ENCODE measurements at places on chromosomes 12 and 14. TPM values are rescaled to one million over a fixed set of nuclear protein-coding genes. Genes with fewer than 3 reads are reported as not detected.

The ETV6 gene
- 58.4 TPM for total RNA-seq

The BICDL1 gene
- 4.4 TPM for total RNA-seq

The TMEM229B gene
- 4.1 TPM for total RNA-seq

The STAC3 gene
- total RNA-seq, result 0.27 TPM

The TECPR2 gene
- 41.3 TPM for total RNA-seq

The RGS6 gene
- total RNA-seq, result 4.7 TPM

The TEX22 gene
- total RNA-seq, result not detected

The PROX2 gene
- total RNA-seq, result not detected

The GLI1 gene
- 1.7 TPM for total RNA-seq

GRCh38 chr14:35883677-35884293 lies 57.6 kb downstream of the BRMS1L start:
- no peaks in the 10 kb centered on the region for H3K27me3 ChIP-seq
- H3K4me1 ChIP-seq, result peaks cover 10% of the 10 kb centered on the region
- H3K27ac ChIP-seq, result no peak overlapping the region
- H3K36me3 ChIP-seq, result no peaks in the 10 kb centered on the region
- DNase-seq, result no peak
- no peak overlapping the region for H3K4me3 ChIP-seq

DNA sequence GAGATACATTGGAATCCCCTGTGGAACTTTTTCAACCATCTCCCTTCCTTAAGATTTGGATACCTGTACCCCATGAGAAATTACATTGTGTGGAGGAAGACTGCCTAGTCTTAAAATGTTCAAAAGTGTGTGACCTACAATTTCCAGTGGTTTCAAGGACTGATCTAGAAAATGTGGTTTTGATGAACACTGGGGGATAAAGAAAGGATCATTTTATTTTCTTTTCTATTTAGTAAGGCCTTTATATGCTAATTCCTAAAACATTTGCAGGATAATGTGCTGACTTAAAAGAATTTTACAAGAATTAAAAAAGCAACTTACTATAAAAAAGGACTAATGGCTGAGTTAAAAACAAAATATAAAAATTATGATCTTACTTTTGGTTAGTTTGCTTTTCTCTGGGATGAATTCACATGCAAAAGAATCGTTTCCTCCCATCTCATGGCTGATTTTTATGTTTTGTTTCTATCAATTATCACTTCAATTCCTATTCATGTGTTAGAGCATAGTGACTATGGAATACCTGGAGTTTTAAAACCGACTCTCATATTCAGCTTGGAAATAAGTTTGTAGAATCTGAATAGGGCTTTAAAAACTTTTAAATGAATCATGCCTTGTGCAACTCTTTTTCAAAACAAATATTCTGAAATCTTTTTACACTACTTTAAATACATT lies 39.9 kb upstream of the PYGL start:
- H3K4me1 ChIP-seq, result no peaks in the 10 kb centered on the region
- H3K27me3 ChIP-seq, result no peaks in the 10 kb centered on the region
- no peak overlapping the region for H3K27ac ChIP-seq
- no peaks in the 10 kb centered on the region for H3K36me3 ChIP-seq
- H3K4me3 ChIP-seq, result no peak overlapping the region
- DNase-seq, result no peak

DNA sequence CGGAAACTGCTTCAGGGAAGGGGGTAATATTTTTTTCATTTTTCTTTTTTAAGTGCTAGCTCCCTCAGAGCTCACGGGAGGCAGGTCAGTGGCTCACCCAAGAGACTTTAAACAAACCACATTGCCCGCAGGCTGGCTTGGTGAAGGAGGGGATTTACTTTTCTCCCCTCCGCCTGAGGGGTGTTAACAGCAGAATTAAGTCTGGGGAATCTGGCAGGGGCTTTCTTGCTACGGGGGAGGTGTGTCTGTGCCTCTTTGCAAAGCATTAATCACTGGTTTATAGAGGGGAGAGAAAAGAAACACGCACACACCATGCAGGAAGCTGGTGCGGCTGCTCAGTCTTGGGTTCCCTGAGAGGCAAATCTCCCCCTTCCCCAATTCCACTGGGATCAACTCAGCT lies 26.2 kb upstream of the TBX3 start:
- H3K27ac ChIP-seq, result no peak overlapping the region
- H3K4me1 ChIP-seq, result no peaks in the 10 kb centered on the region
- peaks cover 7% of the 10 kb centered on the region for H3K27me3 ChIP-seq

DNA sequence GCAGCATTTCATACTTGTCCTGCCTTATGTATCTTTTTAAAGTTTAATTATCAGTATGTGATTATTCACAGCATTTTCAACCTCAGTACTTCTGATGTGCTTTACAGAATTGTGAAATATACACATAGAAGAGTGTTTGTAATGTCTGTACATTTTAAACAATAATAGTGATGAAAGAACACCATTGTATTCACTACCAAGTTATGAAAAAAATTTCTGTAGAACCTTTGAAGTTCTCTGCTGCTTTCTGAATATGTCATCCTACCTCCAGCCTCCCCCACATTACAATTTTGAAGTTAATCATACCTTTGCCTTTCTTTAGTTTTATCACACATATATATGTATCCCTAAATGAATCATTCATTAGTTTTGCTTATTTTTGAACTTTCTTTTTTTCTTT lies 24.8 kb downstream of the FRMD6 start:
- H3K4me3 ChIP-seq, result no peak overlapping the region
- DNase-seq, result no peak
- no peaks in the 10 kb centered on the region for H3K36me3 ChIP-seq
- H3K27ac ChIP-seq, result no peak overlapping the region

DNA sequence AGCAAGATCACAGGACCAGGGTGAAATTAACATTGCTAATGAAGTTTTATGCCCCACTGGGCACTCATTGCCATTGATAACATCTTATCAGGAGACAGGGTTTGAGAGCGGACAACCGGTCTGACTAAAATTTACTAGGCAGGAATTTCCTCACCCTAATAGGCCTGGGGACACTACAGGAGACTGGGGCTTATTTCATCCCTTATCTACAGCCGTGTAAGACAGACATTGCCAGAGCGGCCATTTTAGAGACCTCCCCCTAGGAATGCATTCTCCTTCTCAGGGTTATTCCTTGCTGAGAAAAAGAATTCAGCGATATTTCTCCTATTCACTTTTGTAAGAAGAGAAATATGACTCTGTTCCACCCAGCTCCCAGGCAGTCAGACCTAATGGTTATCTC lies 8.3 kb downstream of the OR4K17 start:
- no peaks in the 10 kb centered on the region for H3K36me3 ChIP-seq
- no peaks in the 10 kb centered on the region for H3K27me3 ChIP-seq
- no peak overlapping the region for H3K27ac ChIP-seq
- H3K4me3 ChIP-seq, result no peak overlapping the region
- no peak for DNase-seq

GRCh38 chr14:29607169-29607568 lies 320.5 kb downstream of the PRKD1 start:
- no peak overlapping the region for H3K27ac ChIP-seq
- no peaks in the 10 kb centered on the region for H3K4me1 ChIP-seq
- H3K27me3 ChIP-seq, result no peaks in the 10 kb centered on the region
- no peak overlapping the region for H3K4me3 ChIP-seq

- H3K27ac ChIP-seq, result no peak overlapping the region
- H3K27me3 ChIP-seq, result no peaks in the 10 kb centered on the region
- no peak for DNase-seq
Measured at GRCh38 chr14:96688629-96689028, 108.6 kb upstream of the VRK1 start.

- peaks cover 15% of the 10 kb centered on the region for H3K4me1 ChIP-seq
- no peaks in the 10 kb centered on the region for H3K36me3 ChIP-seq
- no peaks in the 10 kb centered on the region for H3K27me3 ChIP-seq
- no peak overlapping the region for H3K27ac ChIP-seq
Measured at GRCh38 chr14:92529903-92530302, 16.3 kb downstream of the RIN3 start.

DNA sequence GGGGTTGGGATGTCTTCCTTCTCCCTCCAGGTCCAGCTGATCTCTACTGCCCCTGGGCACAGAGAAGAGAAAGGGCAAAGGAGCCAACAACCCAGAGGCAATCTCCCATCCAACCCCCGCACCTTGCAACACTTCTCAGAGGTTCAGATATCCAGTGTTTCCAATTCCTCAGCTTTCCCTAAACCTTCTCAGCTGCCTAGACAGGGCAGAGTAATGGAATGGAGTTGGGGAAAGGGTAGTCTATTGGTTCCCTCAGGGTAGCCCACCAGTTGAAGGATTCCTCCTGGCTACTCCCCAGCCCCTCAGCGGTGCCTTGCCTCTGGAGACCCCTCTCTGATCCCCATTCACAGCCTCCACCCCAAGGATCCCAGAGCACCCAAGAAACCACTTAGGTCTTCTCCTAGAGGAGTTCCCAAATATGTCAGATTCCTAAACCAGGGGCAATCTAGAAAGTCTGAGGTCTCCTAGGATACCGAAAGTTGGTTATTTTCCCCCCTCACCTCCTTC lies 537 bp downstream of the NFE2 start:
- no peaks in the 10 kb centered on the region for H3K36me3 ChIP-seq
- DNase-seq, result no peak

- H3K27ac ChIP-seq, result peak overlapping the region; percentile 51
- no peaks in the 10 kb centered on the region for H3K27me3 ChIP-seq
- H3K36me3 ChIP-seq, result no peaks in the 10 kb centered on the region
- H3K4me1 ChIP-seq, result peaks cover 32% of the 10 kb centered on the region
- DNase-seq, result no peak
Measured at GRCh38 chr14:75847584-75847983, 134.2 kb downstream of the TGFB3 start.

DNA sequence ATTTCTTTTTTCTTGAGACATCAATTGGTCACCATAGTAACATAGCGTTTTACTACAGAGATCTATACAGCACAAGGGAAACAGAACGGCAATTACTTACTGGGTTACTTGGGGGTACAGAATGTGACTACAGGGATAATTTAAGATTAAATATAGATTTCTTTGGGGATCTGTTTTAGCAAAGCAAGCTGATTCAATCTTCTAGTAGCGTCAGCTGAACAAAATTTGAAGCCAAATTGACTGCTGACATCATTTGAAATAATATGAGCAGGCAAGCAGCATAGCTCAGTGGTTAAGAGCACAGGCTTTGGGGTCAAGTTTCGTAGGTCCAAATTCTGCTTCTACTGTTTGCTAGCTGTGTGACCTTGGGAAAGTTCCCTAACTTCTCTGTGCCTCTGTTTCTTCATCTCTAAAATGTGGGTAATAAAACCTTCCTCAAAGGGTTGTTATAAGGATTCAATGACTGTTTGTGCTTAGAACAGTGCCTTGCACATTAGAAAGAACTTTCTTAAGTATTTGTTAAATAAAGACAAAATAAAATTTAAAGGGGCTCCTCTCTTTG lies 12.8 kb downstream of the GPR19 start:
- H3K4me3 ChIP-seq, result no peak overlapping the region
- H3K4me1 ChIP-seq, result no peaks in the 10 kb centered on the region
- H3K36me3 ChIP-seq, result no peaks in the 10 kb centered on the region
- no peak for DNase-seq
- H3K27me3 ChIP-seq, result no peaks in the 10 kb centered on the region

GRCh38 chr12:106387848-106388377 lies 30.4 kb downstream of the POLR3B start:
- DNase-seq, result no peak
- no peaks in the 10 kb centered on the region for H3K27me3 ChIP-seq
- H3K36me3 ChIP-seq, result no peaks in the 10 kb centered on the region
- H3K4me3 ChIP-seq, result no peak overlapping the region
- H3K4me1 ChIP-seq, result no peaks in the 10 kb centered on the region

DNA sequence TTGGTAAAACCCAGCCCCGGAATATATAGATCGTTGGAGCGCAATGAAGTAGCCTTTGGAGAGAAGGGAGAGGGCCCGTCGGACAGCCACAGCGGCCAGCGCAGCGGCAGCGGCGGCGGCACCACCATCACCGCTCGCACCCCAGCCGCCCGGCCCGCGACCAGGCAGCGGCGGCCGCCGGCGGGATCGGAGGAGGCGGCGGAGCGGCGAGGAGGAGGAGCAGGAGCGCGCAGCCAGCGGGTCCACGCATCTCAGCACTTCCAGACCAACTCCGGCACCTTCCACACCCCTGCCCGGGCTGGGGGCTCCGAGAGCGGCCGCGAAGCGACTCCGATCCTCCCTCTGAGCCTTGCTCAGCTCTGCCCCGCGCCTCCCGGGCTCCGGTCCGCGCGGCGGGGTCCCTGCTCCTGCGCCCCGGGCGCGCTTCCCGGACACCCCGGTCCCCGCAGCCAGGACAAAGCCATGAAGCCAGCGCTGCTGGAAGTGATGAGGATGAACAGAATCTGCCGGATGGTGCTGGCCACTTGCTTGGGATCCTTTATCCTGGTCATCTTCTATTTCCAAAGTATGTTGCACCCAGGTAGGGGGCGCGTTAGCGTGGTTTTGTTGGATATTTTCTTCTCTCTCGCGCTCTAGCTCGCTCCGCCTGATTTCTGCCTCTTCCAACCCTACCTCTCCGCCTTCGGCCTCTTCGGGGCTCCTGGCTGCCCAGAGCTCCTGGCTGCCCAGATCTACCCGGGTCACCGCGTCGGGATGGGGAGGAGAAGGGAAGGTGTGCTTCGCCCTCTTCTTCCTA lies 400 bp downstream of the CHST11 start:
- DNase-seq, result peak; percentile 23
- no peaks in the 10 kb centered on the region for H3K36me3 ChIP-seq
- H3K27ac ChIP-seq, result peak overlapping the region; percentile 86
- peak overlapping the region; percentile 93 for H3K4me3 ChIP-seq

DNA sequence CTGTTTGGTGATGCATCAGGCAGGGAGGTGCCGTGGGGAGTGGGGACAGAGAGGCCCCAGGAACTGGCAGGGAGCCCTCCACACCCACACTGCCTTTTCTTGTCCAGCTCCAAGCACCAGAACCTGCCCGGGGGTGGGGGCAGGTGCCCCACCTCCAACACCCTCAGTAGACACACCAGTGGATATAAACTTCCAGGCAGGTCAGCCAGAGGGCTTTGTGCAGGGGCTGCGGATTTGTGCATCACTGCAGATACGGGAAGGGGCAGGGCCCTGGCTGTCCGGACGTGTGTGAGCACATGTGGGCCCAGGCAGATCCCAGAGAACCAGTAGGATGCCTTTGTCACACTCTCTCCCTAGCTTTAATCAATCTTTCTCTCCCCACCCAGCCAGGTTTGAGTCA lies 1.3 kb upstream of the TGM1 start:
- no peak overlapping the region for H3K4me3 ChIP-seq
- H3K36me3 ChIP-seq, result peaks cover 9% of the 10 kb centered on the region
- no peak for DNase-seq
- H3K4me1 ChIP-seq, result no peaks in the 10 kb centered on the region

GRCh38 chr12:18468246-18469075 lies 207.1 kb downstream of the PIK3C2G start:
- H3K27ac ChIP-seq, result no peak overlapping the region
- no peak overlapping the region for H3K4me3 ChIP-seq
- no peaks in the 10 kb centered on the region for H3K36me3 ChIP-seq
- DNase-seq, result no peak
- H3K4me1 ChIP-seq, result no peaks in the 10 kb centered on the region

DNA sequence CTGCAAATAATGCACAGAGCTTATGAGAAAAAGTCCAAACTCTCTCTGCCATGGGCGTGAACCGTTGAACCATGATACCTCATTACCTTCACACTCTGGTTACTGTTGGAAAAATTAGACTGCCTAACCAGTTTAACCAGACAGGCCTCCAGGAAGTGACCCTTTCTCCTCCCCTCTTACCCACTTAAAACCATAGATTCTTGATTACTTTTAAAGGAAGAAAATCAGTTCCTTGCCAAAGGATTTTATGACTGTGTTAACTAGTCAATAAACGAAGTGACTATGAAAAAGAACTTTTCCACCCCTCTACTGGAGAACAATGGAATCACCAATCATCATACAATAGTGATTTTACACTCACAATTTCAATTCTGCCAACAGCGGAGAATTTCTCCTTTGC lies 254.0 kb upstream of the ATP2B1 start:
- H3K36me3 ChIP-seq, result no peaks in the 10 kb centered on the region
- no peak for DNase-seq
- no peak overlapping the region for H3K27ac ChIP-seq
- no peak overlapping the region for H3K4me3 ChIP-seq

All from thoracic aorta (tissue), 2 donors.